ENCODE measurements at places on chromosomes 5 and 9. TPM values are rescaled to one million over a fixed set of nuclear protein-coding genes. Genes with fewer than 3 reads are reported as not detected.
A peak's percentile ranks its signal among the peaks of the same experiment; 100 is the strongest.

DNA sequence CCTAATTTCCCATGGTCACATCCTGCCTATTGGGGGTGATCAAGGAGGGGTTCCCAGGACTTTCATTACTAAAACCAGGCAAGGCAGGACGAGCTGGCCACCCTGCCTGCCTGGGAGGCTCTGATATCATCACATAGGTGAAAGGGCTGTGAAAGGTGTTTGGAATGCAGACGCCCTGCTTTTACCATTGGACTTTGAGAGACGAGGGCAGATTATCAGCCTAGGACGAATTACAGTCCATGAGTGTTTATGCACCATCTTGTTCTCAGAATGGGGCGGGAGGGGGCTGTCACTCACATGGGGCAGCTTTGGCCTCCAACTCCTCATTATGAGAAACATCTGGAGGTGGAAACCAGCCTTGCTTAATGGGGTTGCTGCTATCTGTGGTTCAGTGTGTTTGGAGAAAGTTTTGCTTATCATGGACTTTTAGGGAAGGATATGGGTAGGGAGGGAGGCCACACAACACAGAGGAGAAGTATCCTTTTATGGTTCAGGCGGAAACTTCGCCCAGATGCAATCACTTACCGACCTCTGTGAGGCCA is 69.8 kb upstream of the UBTD2 start:
- DNase-seq: no peak

GRCh38 chr9:133779081-133779480 is 40.9 kb upstream of the SARDH start:
- DNase-seq: peak; percentile 0

DNA sequence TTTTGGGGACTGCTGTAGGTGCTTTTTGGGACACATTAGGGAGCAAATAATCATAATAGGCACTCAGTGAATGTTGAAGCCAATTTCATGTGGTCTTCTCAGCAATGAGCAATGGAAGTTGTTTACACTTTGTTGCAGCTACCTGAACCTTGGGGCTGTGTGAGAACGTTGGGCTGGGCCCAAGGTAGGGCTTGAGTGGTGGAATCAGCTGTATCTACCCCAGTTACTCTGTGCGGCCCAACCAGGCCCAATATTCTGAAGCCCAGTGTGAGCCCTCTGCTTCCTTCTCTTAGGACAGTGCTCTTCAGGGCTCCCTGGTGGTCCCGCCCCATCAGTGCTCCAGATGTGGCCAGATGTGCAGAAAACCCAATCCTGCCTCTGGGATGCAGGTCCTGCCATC is 38.4 kb downstream of the MAST4 start:
- no peak for DNase-seq

DNA sequence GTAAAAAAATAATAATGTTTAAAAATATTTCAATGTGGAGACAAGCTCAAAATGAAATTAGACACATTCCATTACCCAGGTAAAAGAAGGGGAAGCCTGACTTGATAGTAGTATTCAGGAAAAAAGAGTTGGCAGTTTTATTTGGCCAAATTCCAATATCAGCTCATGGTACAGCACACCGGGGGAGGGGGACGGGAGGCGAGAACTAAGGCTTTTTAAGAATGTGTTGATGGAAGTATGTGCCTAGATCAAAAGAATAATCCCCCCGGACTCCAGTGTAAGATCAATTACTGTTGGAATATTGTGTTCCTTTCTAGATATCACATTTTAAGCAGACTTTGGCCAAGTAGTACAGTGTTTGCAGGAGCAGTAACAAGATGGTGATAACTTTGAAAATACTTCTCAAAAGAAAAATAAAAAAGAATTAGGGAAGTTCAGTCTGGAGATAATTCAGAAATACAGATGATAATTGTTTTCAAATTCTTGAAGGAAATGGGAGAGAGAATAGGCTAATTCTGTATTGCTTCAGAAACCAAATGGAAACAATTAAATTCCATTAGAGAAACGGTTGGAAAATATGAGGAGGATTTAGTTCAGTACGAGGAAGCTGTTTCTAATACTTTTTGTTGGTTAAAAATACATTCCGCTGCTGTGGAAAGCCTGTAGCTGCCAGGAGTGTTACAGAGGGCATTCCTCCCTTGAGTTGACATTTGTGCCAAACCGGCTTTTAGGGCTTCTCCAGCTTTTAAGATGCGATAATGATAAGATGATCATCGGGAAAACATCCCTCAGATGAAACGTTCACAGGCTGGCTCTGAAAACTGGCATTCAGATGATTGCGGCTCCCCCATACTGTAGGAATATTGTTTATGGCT is 98.1 kb upstream of the ERBIN start:
- DNase-seq: no peak

ANXA1 gene
- 60.8 TPM for polyA plus RNA-seq

CYFIP2 gene
- polyA plus RNA-seq: 0.61 TPM

GRCh38 chr5:77086689-77087483 is at the start of gene ZBED3:
Gene ZBED3, minus strand, starts transcription at chr5:77087285. Its CDS starts 9,407 bp downstream, at chr5:77077878.
- DNase-seq: peak; percentile 80
